GM04504 (cell line): ENCODE measurements at places on chromosomes 1 and 21.

GRCh38 chr1:204267191-204267601 lies 53.4 kb upstream of the GOLT1A start:
- DNase-seq, result no peak

DNA sequence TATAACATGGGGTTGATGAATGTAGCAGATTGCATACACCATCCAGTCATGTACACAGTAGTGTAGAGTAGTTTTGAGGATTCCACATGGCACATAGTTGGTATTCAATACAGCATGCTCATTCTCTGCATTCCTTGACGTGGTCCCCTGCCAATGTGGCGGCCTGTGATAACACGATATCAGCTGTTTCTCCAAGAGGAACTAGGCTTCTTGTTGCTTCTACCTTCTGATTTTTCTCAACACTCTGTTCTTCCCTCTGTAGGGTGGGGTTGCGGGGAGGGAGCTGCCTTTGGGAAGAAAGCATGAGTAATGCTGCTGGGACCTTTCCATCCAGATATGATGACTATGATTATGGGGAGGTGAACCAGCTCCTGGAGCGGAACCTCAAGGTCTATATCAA lies 19.4 kb downstream of the SESN2 start:
- DNase-seq, result no peak

- DNase-seq, result no peak
Measured at GRCh38 chr1:231701306-231701705, 74.7 kb downstream of the DISC1 start.

DNA sequence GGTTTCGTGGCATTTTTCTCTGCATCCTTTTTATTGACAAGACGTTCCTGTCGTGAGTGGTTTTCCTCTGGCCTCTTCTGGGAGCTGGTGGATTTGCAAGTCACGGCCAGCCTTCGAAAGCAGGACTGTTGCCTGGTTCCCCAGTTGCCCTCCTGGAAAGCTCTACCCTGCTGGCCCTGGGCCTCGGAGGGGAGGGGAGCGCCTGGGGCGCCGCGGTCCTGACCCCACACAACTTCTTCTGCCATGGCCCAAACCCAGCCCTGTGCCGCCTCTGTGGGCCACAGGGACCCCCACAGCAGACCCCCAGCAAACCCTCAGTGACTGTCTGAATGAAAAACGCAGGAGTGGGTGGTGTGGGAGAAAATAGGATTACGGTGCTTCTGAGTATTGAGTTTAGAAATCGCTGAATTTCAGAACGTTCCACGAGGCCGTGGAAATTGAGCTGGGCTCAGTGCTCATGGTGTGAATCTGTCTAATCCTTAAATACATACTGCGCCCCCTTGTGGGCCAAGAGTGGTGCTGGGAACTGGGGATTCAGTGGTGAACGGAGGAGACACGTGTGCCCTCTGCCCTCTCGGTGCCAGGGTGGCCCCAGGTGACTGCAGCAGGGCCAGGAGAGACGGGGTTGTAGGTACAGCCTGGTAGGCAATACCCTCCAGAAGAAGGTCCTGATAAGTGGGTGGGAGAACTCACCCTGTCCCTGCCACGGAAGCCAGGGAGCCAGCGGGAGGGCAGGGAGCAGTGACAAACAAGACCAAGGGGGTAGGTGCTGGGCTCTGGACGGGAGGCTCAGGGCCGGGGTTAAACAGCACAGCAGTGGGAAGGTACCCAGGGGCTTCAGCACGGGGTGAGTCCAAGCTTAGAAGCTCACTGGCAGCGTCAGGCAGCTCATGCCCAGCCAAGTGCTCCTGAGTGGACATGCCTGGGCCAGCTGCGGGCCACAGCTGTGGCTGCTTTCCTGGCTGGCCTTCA lies 101.2 kb upstream of the COL6A1 start:
- DNase-seq, result peak; percentile 69

GRCh38 chr21:46112725-46113215 lies 14.9 kb downstream of the COL6A2 start:
- no peak for DNase-seq

- DNase-seq, result no peak
Measured at GRCh38 chr1:116735246-116735645, 19.0 kb upstream of the CD2 start.

- no peak for DNase-seq
Measured at GRCh38 chr21:26833460-26833939, 11.7 kb downstream of the ADAMTS1 start.

- DNase-seq, result no peak
Measured at GRCh38 chr1:179217943-179218507, 11.5 kb downstream of the ABL2 start.

GRCh38 chr1:5709976-5710375 lies 282.2 kb downstream of the NPHP4 start:
- DNase-seq, result no peak

DNA sequence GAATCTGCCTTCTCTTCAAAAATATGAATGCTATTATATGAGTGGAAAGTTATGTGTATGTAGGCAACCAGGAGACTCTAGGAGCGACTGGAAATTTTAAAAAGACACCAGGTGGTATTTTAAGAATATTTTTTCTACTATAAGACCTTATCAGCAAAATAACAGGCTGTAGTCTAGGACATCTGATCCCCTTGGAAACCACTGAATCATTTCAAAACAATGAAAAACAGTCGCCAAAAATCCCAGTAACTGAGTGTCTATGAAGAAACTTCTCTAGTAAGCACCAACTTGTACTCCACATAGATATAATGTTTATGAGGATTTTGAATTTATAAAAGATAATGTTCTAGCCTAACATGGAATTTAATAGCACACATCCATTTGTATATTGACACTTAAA lies 358.5 kb downstream of the GPATCH2 start:
- DNase-seq, result peak; percentile 58

DNA sequence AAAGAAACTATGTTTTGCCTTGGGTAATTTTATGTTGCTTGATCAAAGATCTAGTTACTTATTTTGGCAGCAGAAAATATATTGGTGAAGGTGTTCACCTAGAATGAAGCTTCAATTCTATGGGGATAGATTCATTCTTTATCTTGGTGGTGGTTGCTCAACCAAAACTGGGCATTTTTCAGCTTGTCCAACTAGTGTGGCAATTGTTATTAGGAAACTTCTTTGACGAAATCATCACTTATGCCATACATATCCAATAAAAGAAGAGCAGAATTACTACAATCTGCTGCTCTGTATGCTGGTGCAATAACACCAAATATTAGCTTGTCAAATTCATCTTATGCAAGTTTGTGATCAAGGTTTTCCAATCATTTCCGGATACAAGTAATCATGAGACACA lies 26.8 kb upstream of the TMPRSS15 start:
- no peak for DNase-seq

DNA sequence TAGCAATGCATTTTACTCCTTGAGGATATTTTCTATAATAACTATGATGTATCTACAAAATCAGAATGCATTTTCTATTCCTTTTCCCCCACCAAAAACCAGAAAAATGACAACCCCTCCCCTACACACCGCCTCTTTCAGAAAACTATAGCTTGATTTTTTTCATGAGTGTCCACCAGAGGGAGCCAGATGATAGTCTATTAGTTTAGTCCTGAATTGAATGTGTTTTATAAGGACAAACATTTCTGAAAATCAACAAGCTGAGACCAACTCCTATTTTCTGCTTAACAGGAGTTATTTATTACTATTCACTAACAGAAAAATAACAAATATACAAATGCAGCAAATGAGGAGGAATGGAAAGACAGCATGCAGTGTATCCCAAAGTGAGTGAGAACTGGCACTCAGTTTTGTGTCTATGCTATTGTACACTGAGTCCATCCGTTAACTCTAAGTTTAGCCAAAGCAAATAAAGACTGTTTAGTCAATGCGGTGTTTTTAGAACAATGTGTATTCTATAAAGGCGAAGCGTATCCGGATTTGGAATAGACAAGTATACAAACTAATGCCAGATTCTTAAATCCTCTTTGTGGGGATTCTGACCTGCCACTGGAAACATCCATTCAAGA lies 182.6 kb downstream of the VAV3 start:
- peak; percentile 30 for DNase-seq

GRCh38 chr1:43750083-43750482 lies 42.7 kb downstream of the ST3GAL3 start:
- no peak for DNase-seq

- peak; percentile 81 for DNase-seq
Measured at GRCh38 chr1:241847796-241848685, at the start of gene EXO1. Gene EXO1, plus strand, starts transcription at chr1:241848204. Its CDS starts 2,222 bp downstream, at chr1:241850426.

- peak; percentile 26 for DNase-seq
Measured at GRCh38 chr1:78375996-78376395, 114.8 kb upstream of the PTGFR start.

DNA sequence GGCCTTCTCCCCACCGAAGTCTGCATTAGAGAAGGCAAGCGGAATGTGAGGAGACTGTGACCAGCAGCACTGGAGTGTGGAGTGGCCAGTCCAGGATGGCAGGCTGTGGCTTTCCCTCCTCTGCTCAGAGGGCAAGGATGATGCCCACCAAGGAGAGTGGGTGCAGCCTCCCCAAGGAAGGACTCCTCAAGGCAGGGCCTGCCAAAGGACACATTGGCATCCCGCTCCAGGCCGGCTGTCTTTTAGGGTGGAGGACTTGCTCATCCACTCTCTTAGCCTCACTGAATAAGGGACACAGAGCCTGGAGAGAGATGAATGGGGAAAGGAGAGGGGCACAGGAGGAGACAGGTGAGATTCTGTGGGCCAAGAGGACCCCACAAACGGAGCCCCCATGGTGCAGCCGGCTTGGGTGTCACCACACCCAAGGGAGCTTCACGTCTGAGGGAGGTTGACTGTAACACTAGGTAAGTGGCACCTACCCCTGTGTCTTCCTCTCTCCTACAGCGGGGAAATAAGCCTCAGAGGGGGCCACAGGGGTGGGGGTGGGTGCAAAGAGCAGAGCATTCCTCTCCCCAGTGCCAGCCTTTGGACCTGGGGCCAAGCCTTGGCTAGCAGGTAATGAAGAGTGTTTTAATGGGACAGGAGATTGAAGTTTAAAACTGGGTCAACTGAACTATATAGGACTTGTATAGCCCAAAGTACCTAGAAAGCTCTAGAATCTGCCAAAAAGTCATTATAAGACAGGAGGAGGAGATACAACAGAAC lies 4.2 kb upstream of the NES start:
- DNase-seq, result no peak

GRCh38 chr1:37323486-37324377 lies 150.6 kb upstream of the ZC3H12A start:
- no peak for DNase-seq

- no peak for DNase-seq
Measured at GRCh38 chr1:113630340-113631327, 128.7 kb downstream of the PHTF1 start.

DNA sequence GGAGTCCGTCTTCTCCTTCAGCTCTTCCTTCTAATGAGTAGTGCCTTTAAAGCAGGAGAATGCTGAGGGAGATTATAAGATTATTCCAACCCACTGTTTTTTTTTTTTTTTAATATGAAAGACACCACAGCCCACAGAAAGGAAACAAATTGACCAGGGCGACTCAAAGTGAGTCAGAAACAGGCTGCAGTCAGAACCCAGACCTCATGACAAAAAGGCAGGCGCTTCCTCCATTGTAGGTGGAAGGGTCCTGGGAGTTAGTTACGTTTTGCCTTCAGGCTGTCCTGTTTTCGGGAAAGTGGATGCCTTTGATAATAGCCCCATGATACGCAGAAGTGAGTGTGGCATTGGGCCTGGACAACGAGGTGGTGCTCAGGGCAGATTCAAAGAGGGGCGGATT lies 21.0 kb downstream of the PLXNA2 start:
- DNase-seq, result no peak

DNA sequence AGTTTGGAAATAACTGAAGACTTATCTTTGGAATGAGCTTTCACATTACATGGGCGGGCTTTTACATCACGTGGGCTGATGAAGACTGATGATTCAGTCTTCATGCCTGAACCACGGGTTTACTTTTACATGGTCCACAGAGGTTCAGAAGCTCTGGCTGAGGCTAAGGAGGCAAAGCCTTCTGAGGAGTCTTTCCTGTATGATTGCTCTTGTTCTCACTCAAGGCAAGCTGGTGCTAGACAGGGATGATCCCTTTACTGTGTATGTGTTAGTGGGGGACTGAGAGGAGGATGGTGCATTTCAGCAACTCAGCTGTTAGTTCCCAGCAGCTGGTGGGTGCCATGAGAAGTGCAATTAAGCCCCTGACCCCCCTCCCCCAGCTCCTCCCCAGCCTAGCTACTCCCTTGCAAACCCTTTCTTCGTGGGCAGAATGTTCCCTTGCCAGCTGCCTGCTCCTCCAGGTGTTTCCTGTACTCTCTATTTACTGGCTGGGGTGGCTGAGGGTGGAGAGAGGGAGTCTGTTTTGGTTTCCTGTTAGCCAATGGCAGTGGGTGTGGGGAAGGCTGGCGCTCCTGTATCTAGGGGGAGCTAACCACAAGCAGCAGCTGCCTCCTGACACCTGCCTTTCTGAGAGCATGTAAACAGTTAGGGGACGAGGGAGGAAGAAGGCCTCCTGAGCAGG lies 15.4 kb downstream of the BTG2 start:
- DNase-seq, result no peak

DNA sequence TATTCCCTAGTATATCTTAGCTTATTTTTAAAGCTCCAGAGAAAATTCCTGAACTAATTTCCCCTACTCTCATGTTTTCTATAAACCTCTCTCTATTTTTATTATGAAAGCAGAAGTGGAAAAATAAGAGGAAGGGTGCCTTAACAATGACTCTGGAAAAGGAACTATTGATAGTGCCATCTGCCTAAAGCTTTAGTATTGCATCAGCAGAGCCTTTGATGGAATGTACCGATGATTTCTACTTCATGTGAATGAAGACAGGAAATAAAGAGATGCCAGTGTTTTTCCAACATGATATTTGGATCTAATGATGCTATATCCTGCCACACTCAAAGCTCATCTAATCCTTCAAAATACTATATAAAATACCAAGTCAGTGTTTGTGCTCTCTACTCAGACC lies 35.1 kb downstream of the TNFSF18 start:
- no peak for DNase-seq

GRCh38 chr1:107171333-107171732 lies 30.5 kb downstream of the NTNG1 start:
- DNase-seq, result no peak
